ENCODE measurements at places on chromosomes 2 and 18.
A peak's percentile ranks its signal among the peaks of the same experiment; 100 is the strongest.

- DNase-seq, result no peak
Observed at GRCh38 chr2:200716386-200716785, 95.3 kb upstream of the BZW1 start.

DNA sequence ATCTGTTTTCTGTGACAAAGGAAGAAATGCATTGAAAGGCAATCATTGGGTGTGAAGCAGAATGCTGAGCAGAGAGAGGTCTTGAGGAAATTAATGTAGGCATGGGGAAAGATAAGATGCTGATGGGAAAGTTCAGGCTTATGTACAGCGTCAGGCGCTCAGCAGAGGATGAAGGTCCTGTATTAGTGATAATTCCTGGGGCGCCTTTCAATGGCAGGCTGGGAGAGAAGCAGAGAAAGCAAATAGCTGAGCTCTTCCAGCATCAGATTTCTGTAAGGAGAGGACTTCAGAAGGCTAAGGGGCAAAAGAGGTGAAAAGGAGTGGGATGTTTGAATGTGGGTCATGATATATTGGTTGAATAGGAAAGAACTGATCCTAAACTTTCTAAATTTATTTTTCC is 129.8 kb downstream of the HNMT start:
- no peak for DNase-seq

DNA sequence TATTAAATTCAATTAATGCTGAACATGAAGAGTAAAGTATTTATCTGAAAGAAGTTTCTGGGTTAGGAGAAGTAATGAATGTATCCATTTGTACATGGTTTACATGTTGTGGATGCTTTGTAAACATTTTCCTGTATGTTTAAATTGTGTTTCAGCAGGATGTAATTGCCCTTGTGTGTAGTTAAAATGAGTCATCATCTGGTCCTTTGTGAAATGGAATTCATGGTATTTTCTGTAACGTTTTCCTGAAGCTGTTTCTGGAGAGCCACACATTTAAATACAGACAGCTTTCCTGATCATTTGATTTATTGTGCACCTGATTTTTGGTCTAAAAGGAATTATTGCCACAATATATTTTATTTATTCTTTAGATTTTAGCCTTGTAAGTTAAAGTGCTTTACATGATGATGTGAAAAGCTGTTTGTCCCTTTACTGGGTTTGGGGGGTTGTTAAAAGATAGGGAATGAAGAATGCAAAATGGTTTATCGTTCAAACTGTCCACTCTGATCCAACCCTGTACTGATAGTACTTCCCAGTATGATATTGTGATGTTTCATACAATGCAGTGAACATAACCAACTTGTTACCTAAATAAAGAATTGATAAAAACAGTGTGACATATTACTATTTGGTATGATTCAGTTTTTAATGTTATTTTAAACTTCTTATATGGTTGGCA is 41.7 kb upstream of the SLC3A1 start:
- no peak for DNase-seq

DNA sequence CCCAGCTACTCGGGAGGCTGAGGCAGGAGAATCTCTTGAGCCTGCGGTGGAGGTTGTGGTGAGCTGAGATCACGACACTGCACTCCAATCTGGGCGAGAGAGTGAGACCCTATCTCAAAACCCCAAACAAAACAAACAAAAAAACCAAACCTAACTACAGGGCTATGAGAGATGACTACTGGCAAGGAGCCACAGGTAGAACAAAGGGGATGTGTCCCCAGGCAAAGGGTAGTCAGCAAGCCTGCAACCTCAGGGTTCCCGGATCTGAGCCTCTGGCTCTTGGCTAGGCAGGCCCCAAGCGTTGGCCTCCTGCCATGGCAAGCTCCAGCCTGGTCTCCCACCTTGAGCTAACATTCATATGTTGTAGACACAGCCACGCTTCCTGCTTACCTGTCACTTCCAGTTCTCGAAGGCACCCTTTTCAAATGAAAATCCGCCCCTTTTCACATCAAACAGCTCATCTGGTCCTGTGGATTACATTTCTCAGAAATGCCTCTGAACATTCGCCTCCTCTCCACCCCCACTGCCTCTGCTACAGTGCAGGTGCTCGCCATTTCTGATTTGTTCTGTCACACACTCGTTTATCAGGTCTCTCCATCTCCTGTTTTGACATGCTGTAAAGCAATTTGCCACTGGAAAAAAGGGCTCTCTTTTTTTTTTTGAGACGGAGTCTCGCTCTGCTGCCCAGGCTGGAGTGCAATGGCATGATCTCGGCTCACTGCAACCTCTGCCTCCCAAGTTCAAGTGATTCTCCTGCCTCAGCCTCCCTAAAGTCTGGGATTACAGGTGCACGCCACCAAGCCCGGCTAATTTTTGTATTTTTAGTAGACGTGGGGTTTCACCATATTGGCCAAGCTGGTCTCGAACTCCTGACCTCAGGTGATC is 13.1 kb upstream of the ACTR3 start:
- peak; percentile 54 for DNase-seq

DNA sequence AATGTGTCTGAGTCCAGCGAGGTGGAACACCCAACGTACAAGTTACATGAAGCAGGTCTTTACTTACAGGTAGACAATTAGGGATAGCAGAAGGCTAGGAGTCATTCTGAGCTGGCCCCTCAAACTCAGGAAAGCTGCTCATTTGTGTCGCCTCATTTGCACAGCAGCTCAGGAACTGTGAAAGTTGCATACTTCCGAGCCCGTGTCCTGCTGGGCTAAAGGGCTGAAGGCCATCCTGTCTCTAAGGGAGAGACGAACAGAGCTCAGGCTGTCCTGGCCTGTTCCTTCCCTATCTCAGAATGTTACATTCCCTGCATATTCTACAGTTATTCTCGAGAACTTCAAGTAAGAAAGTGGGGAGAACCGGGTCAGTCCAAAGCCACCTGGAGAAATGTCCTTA is 99.0 kb downstream of the FAM124B start:
- DNase-seq, result no peak
